ENCODE measurements at places on chromosomes 16 and 17.
A peak's percentile ranks its signal among the peaks of the same experiment; 100 is the strongest.

GRCh38 chr16:47448830-47449575 is 11.9 kb downstream of the ITFG1 start:
- DNase-seq = no peak

GRCh38 chr16:78748220-78748929 is 648.9 kb downstream of the WWOX start:
- no peak for DNase-seq

DNA sequence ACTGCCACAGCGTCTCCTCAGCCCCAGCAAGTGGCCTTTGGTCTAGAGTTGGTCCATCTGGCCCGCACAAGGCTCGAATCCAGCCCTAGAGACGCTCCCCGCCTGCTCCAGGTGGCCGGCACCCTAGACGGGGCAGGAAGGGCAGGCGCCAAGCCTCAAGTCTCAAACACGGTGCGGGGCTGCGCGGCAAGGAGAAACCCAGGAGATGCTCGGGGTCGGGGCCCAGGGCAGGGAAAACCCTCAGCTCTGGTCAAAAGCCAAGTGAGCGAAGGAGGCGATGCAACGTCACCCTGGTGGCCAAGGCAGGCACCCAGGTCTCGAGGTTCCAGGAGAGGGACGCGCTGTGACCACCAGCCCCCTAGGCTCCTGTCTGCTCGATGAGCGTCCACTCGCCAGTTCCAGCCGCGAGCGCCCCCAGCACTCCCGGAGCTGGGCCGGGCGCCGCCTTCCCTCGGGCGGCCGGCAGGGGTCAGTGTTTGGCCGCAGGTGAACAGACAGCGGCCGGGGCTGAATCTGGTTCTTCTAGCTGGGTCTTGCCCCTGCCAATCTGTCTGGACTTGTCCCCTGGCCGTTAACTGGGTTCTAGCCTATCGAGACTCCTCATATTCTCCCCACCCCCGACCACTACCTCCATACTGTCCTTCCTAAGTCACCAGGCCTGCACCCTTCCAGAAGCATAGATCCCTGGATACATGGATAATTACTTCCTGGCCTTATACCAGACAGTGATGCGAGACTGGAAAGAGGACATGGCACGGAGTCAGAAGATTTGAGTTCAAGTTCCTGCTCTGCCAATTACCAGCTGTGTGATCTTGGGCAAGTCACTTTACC is 44.0 kb downstream of the PRAC1 start:
- DNase-seq = peak; percentile 94

- DNase-seq = peak; percentile 86
These were observed 84.1 kb downstream of the TBC1D16 start for GRCh38 chr17:79951361-79952264.

- DNase-seq = no peak
These were observed 21.4 kb downstream of the GGNBP2 start for GRCh38 chr17:36566081-36566480.

GRCh38 chr17:78889531-78889930 is 13.5 kb downstream of the CEP295NL start:
- DNase-seq = no peak

GRCh38 chr17:77479372-77480198 is 338.8 kb downstream of the SEC14L1 start:
- no peak for DNase-seq

- DNase-seq = no peak
These were observed 10.4 kb downstream of the EMC6 start for GRCh38 chr17:3678821-3679530.

DNA sequence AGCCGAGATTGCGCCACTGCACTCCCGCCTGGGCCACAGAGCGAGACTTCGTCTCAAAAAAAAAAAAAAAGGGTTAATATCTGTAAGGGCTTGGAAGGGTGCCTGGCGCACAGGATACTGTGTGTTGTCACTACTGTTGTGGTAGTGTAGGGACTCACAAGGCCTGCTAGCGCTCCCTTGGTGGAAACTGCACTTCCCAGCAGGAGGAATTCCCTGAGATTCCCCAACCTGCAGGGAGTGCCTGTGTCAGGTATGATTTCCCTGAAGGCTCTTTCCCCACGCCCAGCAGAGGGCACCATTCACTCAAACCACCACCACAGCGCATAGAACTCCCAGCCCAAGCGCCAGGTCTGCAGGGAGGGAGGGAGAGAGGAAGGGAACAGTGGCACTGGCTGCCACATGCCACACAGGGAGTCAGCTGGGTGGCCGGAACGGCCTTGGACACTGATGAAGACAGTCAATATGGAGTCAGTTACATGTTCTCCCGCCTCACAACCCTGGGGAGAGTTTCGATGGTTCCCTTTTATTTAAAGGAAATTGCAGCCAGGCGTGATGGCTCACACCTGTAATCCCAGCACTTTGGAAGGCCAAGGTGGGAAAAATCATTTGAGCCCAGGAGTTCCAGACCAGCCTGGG is 32.7 kb upstream of the CDH1 start:
- DNase-seq = peak; percentile 83

DNA sequence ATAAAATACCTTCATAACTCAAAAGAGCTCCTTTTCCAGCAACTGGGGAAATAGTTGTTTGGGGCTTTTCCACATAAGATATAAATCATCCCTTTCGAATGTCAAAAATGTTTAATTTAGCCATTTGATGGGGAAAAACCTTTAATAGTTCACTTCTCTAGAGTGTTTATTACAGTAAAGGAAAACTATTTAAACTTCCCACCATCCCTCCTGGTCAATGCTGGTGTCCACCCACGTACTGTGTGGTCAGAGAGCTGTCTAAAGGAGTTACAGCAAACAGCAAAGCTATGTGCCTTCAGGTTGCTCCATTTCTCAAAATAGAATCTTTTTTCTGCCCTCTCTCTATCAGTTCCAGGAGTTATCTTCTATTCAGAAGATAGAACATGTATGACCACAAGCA is 33.5 kb downstream of the KANSL1 start:
- DNase-seq = no peak
